Mucosa of descending colon (tissue), 3 donors: ENCODE measurements at places on chromosomes 7 and 10. TPM values are rescaled to one million over a fixed set of nuclear protein-coding genes. Genes with fewer than 3 reads are reported as not detected.

- no peak for DNase-seq
These were observed 47.0 kb upstream of the FRMD4A start for GRCh38 chr10:14377591-14378175.

- DNase-seq = no peak
These were observed 636.8 kb downstream of the PHTF2 start for GRCh38 chr7:78435355-78435754.

GRCh38 chr7:84204655-84205054 lies 10.1 kb upstream of the SEMA3A start:
- DNase-seq = no peak

- peak; percentile 62 for DNase-seq
These were observed 5.2 kb upstream of the HOXA2 start for GRCh38 chr7:27107391-27108381.

DGKI gene
- 0.36 TPM for total RNA-seq

MEOX2 gene
- 1.3 TPM for total RNA-seq

TMEM270 gene
- not detected for total RNA-seq

GRCh38 chr7:92368741-92369140 lies 78.5 kb upstream of the GATAD1 start:
- DNase-seq = no peak

GRCh38 chr7:141011443-141011842 lies 3.3 kb downstream of the MRPS33 start:
- DNase-seq = no peak

- DNase-seq = no peak
These were observed 59.4 kb upstream of the CAMK2B start for GRCh38 chr7:44384586-44385433.

GRCh38 chr7:94295850-94296249 lies 98.8 kb upstream of the COL1A2 start:
- no peak for DNase-seq

GBX1 gene
- total RNA-seq = not detected

DPYSL4 gene
- 0.55 TPM for total RNA-seq

HOXA1 gene
- total RNA-seq = 2.1 TPM

DNA sequence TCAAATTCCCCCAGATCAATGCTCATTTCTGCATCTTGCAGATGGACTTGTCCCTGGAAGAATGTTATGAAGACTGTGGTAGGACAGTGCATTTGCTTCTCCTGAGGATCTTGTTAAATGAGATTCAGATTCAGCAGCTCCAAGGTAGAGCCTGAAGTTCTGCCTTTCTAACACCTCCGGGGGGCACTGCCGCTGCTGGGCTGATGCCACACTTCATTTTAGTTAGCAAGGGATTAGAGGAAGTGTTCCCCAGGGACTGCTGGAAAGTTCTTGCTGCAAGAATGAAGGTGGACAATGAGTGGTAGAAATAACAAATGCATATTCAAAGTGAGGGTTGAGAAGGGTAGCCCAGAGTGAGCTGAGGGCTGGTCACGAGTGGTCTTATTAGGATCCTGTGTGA lies 434.3 kb upstream of the AKR1E2 start:
- DNase-seq = no peak

KCP gene
- 1.4 TPM for total RNA-seq

FGL2 gene
- 21.3 TPM for total RNA-seq

CCDC3 gene
- 2.3 TPM for total RNA-seq

HOXA2 gene
- 4.3 TPM for total RNA-seq

GNA12 gene
- total RNA-seq = 57.7 TPM

- no peak for DNase-seq
These were observed 21.0 kb upstream of the ASB15 start for GRCh38 chr7:123580406-123581161.

SPDYE9 gene
- total RNA-seq = not detected

- no peak for DNase-seq
These were observed 129.8 kb upstream of the PPP1R3A start for GRCh38 chr7:114048386-114049235.

DNA sequence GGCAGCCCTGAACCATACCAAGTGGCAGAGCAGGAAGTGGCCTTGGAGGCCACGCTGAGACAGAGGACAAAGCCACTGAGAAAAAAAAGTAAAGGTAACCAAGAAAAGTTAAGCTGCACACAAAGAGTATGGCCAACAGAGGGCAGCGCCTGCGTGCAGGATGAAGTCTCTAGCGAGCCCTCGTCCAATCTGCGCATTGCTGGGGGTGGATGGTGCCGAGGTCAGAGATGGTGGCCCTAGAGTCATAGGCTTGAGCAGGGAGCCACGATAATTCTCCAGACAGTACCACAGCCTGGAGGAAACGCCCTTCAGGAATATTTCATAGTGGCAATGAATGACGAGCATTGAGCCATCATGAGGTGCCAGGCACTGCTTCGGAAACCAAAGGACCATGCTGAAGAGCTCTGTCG lies 9.7 kb downstream of the ATP6V0E2 start:
- peak; percentile 63 for DNase-seq

CARD11 gene
- total RNA-seq = 1.6 TPM

DNA sequence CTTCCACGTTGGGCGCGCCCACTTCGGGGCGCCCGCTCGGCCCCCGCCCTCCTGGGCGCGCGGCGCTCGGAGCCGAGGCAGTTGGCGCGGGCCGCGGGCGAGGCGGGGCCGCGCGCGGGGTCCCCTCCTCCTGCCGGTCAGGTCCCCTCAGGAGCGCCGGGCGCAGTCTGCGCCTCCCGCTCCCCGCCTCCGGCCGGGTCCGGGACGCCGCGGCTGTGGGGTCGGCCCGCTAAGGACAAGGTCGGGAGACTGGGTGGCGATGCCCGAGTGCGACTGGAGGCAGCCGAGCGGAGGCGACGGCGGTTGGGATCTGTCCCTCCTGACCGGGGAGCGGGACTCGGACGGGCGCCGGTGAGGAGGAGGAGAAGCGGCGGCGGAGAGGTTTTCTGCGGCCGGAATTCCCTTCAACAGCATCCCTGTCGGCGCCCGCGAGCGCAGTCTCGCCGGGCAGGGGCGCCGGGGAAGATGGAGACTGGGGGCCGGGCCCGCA lies at the start of gene ATRNL1:
ATRNL1 (plus strand) TSS at position 80 of the 490 bp plus-strand sequence; CDS start at position 466, 386 bp downstream.
- DNase-seq = peak; percentile 52

DNA sequence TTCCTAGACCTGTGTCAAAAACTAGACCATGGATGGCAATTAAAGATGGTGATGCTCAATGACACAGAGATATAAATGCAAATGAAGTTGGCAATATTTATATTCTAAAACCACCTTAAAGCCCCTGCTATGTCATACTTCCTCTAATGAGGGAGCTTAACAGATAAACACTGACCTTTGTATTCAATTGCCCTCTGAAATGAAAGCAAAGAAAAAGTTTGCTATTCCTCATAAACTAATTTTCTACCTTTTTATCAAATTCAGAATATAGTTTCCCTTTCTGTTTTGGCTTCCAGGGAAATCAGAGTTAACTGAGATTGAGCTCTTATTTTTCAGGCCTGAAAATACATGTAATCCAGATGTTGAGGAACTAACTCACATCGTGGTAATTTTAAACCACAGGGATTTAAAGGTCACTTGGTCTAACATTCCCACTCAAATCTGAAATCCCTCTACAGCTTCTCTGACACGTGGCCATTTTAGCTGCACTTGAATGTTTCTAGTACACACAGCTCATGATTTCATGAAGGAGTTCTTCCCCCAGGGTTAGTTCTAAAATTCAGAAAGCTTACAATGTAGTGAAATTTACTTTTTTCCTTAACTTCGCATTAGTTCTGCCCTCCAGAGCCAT lies 37.9 kb upstream of the ABCB5 start:
- no peak for DNase-seq

DNA sequence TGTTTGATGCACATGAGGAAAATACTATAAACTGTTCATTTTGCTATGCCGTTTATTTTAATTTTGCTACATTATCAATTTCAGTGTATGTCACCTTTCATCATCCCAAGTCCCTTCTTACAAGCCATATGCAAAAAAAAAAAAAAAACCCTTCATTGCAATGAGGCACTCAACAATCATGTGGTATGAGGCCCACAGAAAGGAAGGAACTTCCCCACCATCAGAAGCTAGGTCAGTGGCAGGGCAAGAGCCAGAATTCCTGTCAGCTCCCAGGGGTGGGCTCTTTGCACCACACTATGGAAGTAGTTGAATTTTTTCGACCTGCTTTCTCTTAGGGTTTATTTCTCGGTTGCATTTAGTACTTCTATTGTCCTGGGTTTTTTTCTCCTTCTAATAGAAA lies 75.4 kb downstream of the NOC3L start:
- DNase-seq = no peak

GRCh38 chr10:1674501-1674900 lies 62.8 kb downstream of the ADARB2 start:
- DNase-seq = no peak

CPN1 gene
- total RNA-seq = not detected

- DNase-seq = no peak
These were observed 410.8 kb upstream of the COBL start for GRCh38 chr7:51727441-51727840.

DNA sequence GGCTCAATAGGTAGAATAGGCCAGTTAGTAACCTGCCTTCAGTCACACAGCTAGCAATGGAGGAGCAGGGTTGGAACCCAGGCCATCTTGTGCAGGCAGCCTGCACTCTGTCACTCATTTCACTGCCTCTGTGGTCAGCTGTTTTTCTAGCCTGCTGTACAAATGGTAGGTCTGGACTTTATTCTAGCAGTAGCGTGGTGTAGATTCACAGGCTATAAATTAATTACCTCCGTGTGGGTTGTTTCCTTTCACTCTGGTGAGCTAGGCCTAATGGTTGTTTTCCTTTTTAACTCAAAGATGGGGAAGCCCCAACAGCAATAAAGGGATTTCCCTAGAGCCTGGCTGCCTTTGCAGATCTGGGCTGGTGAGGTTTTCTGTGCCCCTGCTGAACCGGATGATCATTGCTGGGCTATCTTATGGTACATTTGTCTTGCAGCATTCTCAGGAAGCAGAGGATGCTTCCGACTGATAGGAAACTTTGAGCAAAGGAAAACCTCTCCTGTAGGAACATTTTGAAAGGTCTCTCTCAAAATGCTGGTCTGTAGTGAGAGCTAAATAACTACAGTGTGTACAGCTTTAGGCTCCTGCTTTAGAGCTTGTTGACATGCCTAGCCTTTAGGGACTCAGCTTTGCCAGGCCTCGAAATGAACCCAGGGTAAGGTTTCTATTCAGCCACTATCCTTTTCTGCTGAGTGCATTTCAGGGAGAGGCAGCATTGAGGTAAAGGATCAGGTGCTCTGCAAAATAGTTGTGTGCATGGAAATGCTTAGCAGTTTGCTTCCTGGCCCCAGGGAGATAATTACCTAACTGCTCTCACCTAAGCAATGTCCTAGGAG lies 157.4 kb downstream of the ST7 start:
- DNase-seq = no peak

GRCh38 chr7:67857698-67858097 lies 861.1 kb downstream of the TYW1 start:
- no peak for DNase-seq

DNA sequence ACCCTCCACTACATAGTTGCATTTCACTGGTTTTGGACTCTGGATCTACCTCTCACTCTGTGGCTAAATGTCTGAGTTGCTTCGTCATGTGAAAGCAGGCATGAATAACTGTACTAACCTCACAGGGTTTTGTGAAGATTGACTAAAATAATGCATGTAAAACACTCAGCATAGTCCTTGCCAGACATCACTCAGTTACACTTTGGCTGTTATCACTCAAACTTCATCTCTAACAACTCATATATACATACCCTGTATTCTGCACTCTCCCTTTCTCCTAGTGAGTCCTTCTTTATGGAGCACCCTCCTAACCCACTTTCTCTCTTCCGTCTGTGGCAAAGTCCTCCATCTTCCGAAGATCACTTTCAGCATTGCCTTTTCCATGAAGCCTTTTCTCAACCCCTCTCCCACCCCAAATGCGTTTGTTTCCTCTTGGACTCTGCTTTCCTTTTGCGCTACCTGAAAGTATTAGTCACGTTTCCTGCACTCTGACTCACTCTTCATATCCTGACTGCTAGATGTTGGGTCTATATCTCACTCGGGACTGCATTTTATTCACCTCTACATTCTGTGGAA lies 72.6 kb downstream of the OSBPL3 start:
- no peak for DNase-seq

SYNPO2L gene
- total RNA-seq = not detected

DNA sequence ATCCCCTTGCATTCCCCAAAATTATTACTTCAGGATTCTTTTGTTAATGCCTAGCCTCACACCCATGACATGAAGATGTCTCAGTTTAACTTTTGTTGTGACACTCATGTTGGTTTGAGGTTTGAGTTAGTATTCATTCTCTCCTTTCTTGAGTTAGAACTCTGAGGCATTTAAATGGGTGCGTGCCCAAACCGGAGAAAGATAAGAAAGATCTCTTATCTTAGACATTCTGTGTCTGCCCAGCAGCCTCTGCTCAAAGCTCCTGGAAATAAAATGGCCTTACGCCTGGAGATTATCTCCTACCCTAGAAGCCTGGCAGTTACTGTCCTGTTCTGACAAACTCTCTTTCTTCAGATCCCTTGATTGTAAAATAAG lies 26.3 kb downstream of the WBP1L start:
- no peak for DNase-seq

MRLN gene
- not detected for total RNA-seq

- peak; percentile 74 for DNase-seq
These were observed 5.7 kb upstream of the TNRC18 start for GRCh38 chr7:5429253-5429856.

GRCh38 chr10:12455766-12456165 lies 106.4 kb downstream of the CAMK1D start:
- DNase-seq = no peak

DNA sequence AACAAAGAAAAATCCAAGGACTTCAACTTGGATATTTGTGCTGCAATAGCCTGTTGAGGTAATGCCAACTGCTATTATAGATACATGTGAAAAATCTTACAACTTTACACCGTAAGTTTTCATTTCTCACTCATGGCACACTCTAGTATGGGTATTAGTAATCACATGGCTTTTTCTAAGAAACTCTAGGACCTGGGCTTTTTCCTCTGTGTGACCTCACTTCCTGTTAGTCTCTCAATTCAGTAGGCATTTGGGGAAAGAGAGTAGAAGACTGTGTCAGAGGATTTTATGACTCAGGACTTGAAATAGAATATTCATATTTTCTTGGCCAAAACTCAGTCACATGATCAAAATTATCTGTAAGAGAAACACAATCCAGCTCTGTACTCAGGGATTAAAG lies 1049.9 kb downstream of the REEP3 start:
- DNase-seq = no peak

- no peak for DNase-seq
These were observed 541.0 kb upstream of the ADARB2 start for GRCh38 chr10:2278363-2278762.

DNA sequence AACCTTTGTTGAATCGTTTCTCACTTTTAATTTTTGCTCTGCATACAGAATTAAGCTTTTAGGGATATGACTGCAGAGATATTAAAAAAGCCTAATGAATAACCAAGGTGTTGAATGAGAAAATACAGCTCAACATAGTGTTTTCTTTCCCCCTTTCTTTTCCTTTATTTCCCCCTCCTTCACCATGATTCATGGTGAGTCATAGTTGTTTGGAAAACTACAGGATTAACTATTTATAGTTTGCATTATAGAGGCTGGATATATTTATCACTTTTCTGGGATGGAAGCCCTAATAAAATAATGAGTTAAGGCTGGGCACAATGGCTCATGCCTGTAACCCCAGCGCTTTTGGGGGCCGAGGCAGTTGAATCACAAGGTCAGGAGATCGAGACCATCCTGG lies 115.0 kb downstream of the DNAJB9 start:
- DNase-seq = no peak
